ENCODE measurements at places on chromosomes 6 and 20. TPM values are rescaled to one million over a fixed set of nuclear protein-coding genes. Genes with fewer than 3 reads are reported as not detected.

The TCF21 gene
- total RNA-seq, result not detected

The WFDC12 gene
- not detected for total RNA-seq

The VPS16 gene
- total RNA-seq, result 35.3 TPM

The CD109 gene
- 46.1 TPM for total RNA-seq

The SLC22A7 gene
- not detected for total RNA-seq

The FNDC11 gene
- total RNA-seq, result 1.3 TPM

The GINS1 gene
- total RNA-seq, result 36.0 TPM

- H3K27me3 ChIP-seq, result no peaks in the 10 kb centered on the region
- H3K4me3 ChIP-seq, result no peak overlapping the region
- H3K27ac ChIP-seq, result no peak overlapping the region
- no peaks in the 10 kb centered on the region for H3K4me1 ChIP-seq
- DNase-seq, result no peak
- H3K36me3 ChIP-seq, result no peaks in the 10 kb centered on the region
Observed at GRCh38 chr6:107246972-107247615, 131.8 kb upstream of the BEND3 start.

- H3K27me3 ChIP-seq, result no peaks in the 10 kb centered on the region
- no peak overlapping the region for H3K4me3 ChIP-seq
- no peak for DNase-seq
- peaks cover 7% of the 10 kb centered on the region for H3K36me3 ChIP-seq
Observed at GRCh38 chr6:149723771-149724417, 6.0 kb upstream of the LATS1 start.

DNA sequence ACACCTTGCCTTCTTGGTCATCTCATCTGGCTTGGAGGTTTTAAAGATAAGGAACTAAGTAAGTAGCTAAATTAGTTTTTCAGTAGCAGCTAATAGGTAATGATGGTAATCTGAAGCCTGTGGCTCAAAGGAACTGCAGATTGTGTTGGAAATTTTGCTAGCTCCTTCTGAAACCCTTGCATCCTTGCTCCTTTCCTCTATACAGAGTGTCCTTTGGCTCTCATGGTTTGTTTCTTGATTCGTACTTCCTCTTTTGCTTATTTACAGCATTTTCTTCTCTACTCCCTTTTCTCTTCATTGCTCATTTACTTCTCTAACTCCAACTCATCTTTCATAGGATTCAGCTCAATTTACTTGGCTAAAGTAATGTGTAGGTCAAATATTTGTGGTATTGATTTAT is 19.0 kb downstream of the LRRC1 start:
- H3K36me3 ChIP-seq, result no peaks in the 10 kb centered on the region
- no peak overlapping the region for H3K27ac ChIP-seq
- H3K4me3 ChIP-seq, result no peak overlapping the region
- DNase-seq, result no peak

DNA sequence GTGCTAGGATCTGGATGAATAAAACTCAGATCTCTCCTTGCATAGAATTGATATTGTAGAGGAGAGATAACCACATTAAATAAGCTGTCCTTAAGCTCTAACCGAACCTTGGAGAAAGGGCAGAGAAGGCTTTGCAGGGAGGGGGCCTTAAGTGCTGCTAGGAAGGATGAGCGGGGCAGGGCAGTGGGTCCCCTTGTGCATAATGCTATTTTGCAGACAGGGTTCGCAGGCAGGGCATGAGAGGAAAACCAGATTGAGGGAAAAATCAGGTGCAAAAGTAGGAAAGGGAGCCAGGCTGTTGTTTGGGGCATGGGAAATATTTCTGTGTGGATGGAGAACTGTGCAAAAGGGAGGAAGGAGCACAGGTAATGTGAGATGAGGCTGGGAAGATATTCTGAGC is 383.0 kb upstream of the JARID2 start:
- no peak overlapping the region for H3K27ac ChIP-seq
- H3K4me3 ChIP-seq, result no peak overlapping the region
- no peaks in the 10 kb centered on the region for H3K4me1 ChIP-seq
- H3K27me3 ChIP-seq, result no peaks in the 10 kb centered on the region

DNA sequence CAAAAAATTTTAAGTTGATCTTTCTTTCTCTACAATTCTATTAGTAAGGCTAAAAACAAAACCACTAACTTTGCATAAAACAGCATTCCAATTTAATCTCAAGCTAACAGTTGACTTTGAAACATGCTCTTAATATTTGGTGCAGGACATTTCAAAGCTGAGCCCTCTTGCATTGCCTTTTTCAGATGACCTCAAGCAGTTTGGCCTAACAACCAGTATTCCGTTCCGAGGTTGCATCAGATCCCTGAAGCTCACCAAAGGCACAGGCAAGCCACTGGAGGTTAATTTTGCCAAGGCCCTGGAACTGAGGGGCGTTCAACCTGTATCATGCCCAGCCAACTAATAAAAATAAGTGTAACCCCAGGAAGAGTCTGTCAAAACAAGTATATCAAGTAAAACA is 194.0 kb downstream of the ARHGAP18 start:
- H3K4me1 ChIP-seq, result no peaks in the 10 kb centered on the region
- no peak overlapping the region for H3K27ac ChIP-seq
- no peaks in the 10 kb centered on the region for H3K27me3 ChIP-seq
- DNase-seq, result no peak
- no peaks in the 10 kb centered on the region for H3K36me3 ChIP-seq

GRCh38 chr6:136076496-136076895 is 173.6 kb downstream of the MTFR2 start:
- H3K27ac ChIP-seq, result no peak overlapping the region
- no peak for DNase-seq
- H3K36me3 ChIP-seq, result no peaks in the 10 kb centered on the region
- no peak overlapping the region for H3K4me3 ChIP-seq
- H3K4me1 ChIP-seq, result no peaks in the 10 kb centered on the region
- H3K27me3 ChIP-seq, result no peaks in the 10 kb centered on the region

DNA sequence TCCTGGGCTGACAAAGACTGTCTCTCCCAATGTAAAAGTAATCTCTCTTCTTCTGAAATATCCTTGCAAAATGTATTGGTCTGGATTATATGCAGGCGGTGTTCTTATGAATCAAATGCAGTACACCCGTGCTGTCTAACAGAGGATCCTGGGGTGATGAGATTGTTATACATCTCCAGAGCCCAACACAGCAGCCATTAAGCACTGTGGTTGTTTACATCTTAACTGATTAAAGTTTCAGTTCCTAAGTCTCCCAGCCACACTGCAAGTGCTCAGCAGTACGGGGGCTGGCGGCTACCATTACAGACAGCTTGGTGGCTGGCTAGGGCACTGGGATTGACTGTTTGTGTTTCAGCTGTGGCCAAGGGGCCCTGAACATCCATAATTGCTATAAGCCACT is 7.0 kb downstream of the UNC93A start:
- no peak overlapping the region for H3K4me3 ChIP-seq
- no peaks in the 10 kb centered on the region for H3K36me3 ChIP-seq
- DNase-seq, result no peak
- H3K4me1 ChIP-seq, result no peaks in the 10 kb centered on the region
- peaks cover 4% of the 10 kb centered on the region for H3K27me3 ChIP-seq
- no peak overlapping the region for H3K27ac ChIP-seq

DNA sequence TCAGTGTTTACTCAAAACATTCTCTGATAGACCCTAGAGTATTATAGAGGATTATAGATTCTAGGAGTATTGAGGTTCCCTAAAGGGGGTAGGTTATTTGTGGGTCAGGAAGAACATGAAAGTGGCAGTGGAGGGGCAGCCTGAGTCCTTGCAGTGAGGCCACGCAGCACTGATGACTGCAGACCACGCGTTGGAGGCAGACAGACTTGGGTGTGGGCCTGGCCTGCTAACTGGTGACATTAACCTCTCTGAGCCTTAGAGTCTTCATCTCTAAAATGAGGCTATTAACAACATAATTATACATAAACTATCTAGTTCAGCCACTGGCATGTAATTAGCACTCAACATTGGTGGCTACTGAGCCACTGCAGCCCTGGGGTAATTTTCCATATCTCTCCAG is 16.1 kb downstream of the MTCL3 start:
- no peaks in the 10 kb centered on the region for H3K36me3 ChIP-seq
- DNase-seq, result no peak
- no peak overlapping the region for H3K27ac ChIP-seq
- H3K27me3 ChIP-seq, result no peaks in the 10 kb centered on the region
- H3K4me1 ChIP-seq, result no peaks in the 10 kb centered on the region
- no peak overlapping the region for H3K4me3 ChIP-seq

DNA sequence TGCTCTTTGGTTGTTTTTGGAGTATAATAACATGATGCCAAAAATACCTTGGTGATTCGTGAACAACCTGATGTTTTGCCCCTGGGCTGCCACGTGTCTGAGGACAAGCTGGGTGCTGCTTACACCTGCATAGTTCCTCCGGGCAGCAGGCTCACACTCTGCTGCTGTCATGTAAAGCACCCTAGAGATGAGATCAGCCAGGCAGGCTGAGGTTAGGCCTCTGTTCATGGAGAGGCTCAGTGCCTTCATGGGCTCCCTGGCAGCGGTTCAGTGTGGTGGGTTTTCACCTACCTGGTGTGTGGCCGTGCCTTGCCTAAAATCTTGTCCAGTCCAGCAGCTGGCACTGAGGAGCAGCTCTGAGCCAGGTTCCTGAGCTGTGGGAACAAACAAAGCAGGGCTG is 60.1 kb upstream of the TAGAP start:
- H3K4me3 ChIP-seq, result no peak overlapping the region
- H3K27ac ChIP-seq, result no peak overlapping the region
- 0 out of 2 replicates have a peak, but pooled peaks cover 4% of the 10 kb centered on the region for H3K4me1 ChIP-seq
- no peak for DNase-seq
- H3K36me3 ChIP-seq, result no peaks in the 10 kb centered on the region
- 0 out of 2 replicates have a peak, but pooled peaks cover 2% of the 10 kb centered on the region for H3K27me3 ChIP-seq
